ENCODE measurements at places on chromosomes 12 and 14. TPM values are rescaled to one million over a fixed set of nuclear protein-coding genes. Genes with fewer than 3 reads are reported as not detected.

Gene MDGA2
- total RNA-seq = not detected

Gene ACSM4
- total RNA-seq = not detected

Gene NRL
- total RNA-seq = 0.79 TPM

Gene ZBTB42
- total RNA-seq = 2.9 TPM

Gene ANG
- 7.8 TPM for total RNA-seq

Gene MYF6
- not detected for total RNA-seq

Gene KRT4
- total RNA-seq = not detected

Gene VRTN
- total RNA-seq = not detected

Gene ABCC9
- 0.37 TPM for total RNA-seq

Data from aortic smooth muscle cell (primary cell).